ENCODE measurements at places on chromosomes 16 and 17.

DNA sequence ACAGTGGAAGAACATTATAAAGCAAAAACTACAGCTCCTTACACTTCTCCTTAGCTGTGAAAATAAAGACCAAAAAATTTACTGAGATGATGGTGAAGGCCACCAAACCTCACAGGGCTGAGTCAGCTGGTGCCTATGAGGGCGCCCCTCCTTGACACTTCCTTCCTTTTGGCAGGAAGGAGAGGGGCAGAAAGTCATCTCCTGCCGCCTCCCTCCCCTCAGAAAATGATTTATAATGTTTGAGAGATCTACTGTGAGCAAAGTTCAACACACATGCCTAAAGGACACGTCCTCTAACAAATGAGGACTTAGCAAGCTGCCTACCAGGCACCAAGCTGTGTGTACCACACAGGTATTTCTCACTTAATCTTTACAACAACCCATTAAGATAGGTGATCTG lies 245.7 kb downstream of the PRKCA start:
- peak; percentile 44 for DNase-seq

GRCh38 chr17:35575759-35576158 lies 2.6 kb downstream of the PEX12 start:
- DNase-seq = no peak

DNA sequence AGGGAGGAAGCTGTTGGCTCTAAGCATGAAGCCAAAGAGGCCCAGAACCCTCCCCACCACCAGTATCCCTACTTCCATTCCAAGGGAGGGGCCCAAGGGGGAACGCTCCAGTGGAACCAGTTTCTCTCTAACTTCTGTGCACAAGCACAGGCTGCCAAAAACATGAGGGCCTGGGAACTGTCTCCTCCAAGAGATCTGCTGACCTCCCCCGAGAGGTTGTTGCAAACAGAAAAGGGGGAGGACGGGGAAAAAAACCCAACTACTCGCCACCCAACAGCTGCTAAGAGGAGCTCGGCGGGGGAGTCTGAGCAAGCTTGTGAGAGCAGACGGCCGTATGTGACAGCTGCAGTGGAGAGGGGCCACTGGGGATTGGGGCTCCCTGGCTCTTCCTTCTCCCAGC lies 15.7 kb upstream of the SLC35B1 start:
- DNase-seq = no peak

DNA sequence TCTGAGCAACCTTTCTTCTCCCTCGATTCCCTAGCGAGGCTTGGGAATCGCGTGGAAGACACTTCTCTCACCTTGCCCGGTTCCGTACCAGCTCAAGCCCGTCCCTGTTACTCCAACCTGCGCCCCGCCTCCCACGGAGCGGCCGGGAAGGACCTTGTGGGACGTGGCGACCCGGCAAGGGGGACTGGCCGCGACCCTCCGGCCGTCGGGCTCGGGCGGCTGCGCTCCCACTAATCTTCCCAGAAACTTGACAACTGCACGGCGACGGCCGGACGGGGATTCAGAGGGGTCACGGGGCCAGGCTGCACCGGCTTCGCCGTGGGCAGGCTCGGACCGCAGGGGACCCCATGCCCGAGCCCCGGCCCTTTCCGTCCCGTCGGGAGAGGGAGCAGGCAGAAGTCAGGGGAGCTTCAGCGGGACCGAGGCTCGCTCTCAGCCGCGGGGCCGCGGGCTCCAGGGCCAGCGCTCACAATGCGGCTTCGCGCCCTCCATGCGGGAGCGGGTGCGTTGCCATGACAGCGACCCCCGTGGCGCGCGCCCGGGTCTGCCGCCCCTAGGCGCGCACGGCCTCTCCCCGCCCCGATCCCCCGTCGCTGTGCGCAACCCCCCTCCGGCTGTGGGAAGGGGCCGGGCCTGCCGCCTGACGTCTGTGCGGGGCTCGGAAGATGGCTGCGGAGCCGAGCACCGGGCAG lies at the start of gene SGSM2:
Gene SGSM2, plus strand, starts transcription at position 650 of the 692 bp plus-strand sequence. CDS start 188 bp downstream, outside the sequence.
- peak; percentile 67 for DNase-seq

DNA sequence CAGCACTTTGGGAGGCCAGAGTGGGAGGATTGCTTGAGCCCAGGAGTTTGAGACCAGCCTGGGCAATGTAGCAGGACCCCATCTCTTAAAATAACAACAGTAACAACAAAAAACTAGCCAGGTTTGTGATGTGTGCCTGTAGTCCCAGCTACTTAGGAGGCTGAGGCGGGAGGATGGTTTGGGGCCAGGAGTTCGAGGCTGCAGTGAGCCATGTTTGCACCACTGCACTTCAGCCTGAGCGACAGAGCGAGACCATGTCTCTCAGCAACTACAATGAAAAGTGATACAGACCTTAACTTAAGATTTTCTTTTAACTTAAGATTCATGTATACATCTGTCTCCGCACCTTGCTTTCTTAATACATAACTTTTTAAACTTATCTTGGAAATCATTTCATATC lies 17.2 kb downstream of the NKD1 start:
- DNase-seq = no peak

GRCh38 chr16:85891776-85892166 lies 7.2 kb upstream of the IRF8 start:
- no peak for DNase-seq

GRCh38 chr16:78235168-78235800 lies 135.8 kb downstream of the WWOX start:
- peak; percentile 47 for DNase-seq

- DNase-seq = no peak
Measured at GRCh38 chr17:60926466-60927183, 249.0 kb downstream of the BCAS3 start.

DNA sequence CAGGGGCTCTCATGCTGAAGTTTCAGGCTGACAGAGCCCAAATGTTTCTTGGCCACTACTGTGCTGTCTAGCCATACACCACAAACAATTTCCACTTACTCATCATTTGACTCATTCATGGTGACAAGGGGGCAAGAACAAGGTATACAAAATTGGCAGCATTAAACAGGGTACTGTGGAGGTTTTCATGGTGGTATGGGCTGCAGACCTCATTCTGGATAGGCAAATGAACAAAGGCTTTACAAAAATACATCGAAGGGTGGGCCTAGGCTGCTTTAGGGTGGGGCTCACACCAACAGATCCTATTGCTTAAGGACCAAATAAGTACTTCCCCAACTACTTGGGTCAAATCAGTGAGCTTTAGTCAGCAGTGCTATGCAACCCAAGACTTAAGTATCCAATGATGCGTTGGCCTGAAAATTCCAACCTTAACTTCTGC lies 53.0 kb downstream of the N4BP1 start:
- peak; percentile 14 for DNase-seq

DNA sequence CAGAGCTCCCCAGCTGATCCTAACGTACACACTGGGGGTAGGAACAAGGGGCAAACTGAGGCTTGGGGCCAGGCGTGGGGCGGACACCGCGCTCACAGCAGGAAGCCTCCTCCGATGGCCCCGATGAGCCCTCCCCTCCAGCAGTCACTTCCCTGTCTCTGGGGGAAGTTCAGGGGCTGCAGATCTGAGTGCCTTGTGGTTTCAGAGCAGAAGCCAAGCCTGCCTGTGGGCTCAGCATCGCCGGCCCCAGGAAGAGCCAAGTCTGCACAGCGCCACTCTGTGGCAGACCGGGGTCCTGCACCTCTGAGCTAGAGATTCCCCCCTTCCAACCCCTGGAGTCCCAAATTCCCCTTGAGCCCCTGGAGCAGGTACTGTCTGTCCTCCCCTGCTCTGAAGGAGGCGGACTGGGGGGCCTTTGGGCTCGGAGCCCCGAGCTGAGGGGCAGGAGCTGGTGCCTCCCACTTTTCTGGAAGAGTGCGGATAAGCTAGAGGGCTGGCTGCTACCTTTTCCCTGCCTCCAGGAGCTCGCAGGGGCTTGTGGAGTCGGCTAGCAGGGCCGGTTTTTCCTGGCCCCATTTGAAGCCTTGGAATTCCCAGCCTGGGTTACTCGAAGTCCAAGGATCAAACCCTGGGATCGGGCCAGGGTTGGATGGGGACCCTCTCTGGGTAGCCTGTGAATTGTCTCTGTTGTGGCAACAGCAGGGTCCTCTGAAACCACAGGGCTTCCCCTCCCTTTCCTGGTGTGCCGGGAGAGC lies 2.9 kb downstream of the GSE1 start:
- peak; percentile 66 for DNase-seq

GRCh38 chr16:74735554-74735953 lies 34.9 kb upstream of the MLKL start:
- DNase-seq = no peak

GRCh38 chr16:17278988-17279387 lies 191.8 kb downstream of the XYLT1 start:
- no peak for DNase-seq

GRCh38 chr17:72719578-72720493 lies 372.7 kb downstream of the SLC39A11 start:
- peak; percentile 38 for DNase-seq

DNA sequence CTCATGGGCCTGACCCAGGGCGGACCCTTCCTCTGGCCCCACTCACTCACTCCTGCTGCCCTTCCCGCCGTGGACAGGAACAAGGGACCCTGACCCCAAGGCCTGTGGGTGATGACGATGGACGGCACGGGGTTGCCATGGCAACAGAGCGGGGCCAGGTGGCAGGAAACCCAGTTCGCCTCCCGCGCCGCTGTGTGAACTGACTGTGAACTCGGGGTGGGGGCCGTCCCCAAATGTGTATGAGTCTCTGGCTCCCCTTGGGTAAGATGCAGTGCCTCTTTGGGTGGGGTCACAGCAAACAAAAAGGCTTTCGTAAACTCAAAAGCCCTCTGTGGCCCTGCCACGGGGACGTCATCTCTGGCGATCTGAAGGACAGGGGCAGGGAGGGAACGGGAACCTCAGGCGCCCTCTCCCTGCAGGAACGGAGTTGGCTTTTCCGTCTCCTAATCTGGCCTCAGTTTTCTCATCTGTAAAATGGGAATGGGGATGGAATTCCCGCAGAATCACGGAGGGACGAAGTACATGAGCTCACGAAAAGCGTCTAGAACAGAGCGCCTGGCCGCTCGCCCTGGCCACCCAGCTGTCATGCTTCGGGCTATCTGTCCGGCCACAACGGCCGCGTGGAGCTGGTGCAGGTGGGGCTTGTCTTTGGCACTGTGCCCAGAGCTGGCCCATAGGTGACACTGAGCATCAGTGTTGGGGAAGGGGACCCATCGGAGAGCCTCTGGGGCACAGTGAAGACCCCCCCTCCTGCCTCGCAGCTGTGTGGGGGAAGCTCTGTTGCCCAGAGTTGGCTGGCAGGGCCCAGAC lies 44.9 kb upstream of the PABPN1L start:
- no peak for DNase-seq

- DNase-seq = no peak
Measured at GRCh38 chr17:41013606-41014005, 4.7 kb upstream of the KRTAP3-1 start.

GRCh38 chr17:40331743-40332641 lies 23.0 kb downstream of the RARA start:
- DNase-seq = no peak

DNA sequence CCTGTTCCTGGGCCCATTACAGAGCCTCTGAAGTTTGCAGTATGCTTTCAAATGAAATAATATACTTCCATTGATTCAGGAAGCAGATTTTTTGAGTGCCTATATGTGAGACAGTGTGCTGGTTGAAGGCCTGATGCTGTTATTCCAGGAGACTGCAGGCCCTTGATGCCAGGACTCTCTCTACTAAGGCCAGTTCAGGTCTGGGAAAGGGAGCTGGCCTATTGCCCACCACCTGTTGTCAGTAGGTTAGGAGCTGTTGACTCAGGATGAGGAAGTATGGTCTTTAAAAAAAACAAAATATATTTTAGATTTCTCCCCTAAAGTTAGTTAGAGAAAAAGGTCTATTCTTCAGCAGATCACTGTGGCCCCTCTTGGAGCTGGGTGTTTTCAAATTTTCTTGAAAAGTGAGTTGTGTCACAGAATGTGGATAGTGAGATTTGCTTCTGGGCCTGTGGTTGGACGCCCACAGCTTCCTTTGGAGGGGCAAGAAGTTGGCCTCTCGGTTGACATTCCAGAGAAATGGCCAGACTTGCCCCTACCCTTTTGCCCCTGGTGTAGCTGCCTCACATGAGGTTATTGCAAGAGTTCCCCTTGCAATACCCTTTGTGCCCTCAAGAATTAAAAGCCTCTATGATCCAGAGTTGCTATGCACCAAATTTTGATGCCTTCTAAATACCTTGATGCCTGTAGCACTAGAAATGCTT lies 7.9 kb downstream of the ESRP2 start:
- no peak for DNase-seq

- no peak for DNase-seq
Measured at GRCh38 chr16:24093049-24093448, 163.1 kb upstream of the CACNG3 start.
